ENCODE measurements at places on chromosomes 1 and 21.

GRCh38 chr1:9422321-9422720 is 116.9 kb upstream of the SLC25A33 start:
- DNase-seq, result no peak

- DNase-seq, result no peak
These were observed 23.0 kb upstream of the SAMSN1 start for GRCh38 chr21:14569026-14569621.

GRCh38 chr1:230913496-230913895 is 45.2 kb upstream of the C1orf198 start:
- DNase-seq, result peak; percentile 53

DNA sequence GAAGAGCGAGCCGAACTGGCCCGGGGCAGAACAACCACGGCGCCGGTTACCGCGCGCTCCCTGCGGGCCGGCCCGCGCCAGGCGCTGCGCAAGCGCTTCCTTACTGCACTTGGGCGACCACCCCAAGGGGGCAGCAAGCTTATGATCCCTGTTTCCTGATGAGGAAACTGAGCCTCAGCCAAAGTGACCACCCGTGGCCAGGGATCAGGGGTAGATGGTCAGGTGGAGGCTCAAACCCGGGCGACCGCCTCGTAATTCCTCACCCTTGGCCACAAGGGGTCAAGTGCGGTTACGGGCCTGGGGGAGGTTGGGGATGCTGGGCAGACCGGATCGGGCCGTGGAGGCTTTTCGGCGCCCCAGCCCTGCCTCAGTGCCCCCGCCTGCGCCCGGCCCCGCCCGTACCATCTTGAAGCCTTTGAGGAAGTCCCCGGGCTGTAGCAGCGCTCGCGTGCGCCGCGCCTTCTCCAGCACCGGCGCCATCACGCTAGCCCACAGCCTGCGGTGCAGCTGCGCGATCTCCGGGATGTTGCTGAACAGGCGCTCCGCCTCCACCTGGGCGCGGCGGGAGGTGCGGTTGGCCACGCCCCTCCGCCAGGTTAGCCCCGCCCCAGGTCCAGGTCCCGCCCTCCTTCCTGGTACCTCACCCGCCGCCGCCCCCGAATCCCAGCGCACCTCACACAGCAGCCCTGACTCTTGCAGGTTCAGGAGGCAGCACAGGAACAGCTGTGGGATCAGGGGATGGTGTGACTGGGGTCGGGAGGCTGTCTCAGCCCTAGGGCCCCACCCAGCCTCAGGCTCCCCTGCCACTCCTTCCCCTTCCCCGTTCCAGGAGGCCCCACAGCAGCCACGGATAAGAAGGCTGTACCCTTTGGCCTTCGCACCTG is 5.4 kb upstream of the TNFRSF25 start:
- no peak for DNase-seq

DNA sequence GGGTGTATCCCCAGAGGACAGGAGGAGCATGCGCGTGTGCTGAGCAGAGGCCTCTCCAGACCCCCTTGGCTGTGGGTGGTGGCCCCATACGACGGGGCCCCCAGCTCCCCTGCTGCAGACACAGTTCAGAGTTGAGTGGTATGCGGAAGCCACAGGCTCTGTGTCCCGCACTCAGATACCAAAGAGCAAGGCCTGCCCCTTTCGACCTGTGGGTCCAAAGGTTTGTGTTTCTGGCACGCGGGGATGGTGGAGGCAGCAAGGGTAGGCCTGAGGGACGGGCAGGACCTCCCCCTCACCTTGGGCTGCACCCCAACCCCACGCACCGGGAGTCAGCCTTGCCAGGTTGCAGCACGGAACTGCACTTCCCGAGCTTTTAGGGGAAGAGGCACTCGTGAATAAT is at the start of gene KCNAB2:
KCNAB2 (plus strand) TSS at position 328 of the 400 bp plus-strand sequence. CDS start 5,649 bp downstream, outside the sequence.
- DNase-seq, result no peak
